ENCODE measurements at places on chromosomes 7 and 10.

DNA sequence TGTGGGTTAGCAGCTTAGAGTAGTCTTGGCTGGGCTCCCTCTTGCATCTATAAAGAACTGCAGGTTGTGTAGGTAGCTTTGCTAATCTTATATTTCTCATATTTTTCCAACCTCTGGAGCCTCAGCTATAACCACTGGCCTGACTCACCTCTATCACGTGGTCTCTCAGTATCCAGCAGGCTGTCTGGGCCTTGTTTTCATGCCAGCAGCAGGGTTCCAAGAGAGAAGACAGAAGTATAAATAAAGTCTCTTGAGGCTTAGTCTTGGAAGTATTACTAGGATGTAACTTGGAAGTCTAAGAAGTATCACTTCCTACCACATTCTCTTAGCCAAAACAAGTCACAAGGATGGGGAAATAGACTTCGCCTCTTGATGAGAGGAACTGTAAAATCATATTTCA, 73.3 kb downstream of the WIPF3 start:
- DNase-seq: no peak

GRCh38 chr10:5014936-5015335, 11.3 kb upstream of the AKR1C2 start:
- no peak for DNase-seq

- no peak for DNase-seq
Observed at GRCh38 chr10:126469692-126470091, 81.4 kb upstream of the ADAM12 start.

- no peak for DNase-seq
Observed at GRCh38 chr10:122649903-122650302, 49.7 kb downstream of the C10orf120 start.

GRCh38 chr7:27101171-27101956, 1.1 kb downstream of the HOXA2 start:
- no peak for DNase-seq

- DNase-seq: no peak
Observed at GRCh38 chr10:89798092-89798491, 96.7 kb downstream of the KIF20B start.

DNA sequence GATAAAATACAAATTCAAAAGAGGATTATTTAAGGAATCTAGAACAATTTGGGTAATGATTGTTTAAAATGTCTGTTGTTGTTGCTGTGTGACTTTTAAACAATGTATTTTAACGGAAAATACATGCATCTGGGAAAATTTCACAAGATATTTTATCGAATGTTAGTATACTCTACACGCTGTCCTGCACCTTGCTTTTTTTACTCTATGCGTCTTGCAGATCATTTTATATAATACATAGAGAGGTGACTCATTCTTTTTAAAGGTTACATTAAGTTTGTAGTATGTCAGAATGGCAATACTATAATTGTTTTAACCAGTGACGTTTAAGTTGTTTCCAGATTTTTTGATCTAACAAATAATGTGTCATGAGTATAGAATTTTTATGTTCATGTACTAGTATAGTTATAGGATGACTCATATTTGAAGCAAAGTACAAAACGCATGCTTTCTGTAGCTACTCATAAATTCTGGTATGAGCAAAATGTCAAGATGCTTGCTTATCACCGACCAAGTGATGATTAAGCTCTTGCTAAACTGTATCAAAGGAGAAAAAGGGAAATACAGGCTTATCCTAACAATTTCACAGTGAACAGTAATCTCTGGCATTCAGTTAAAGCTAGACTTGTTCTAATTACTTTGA, 4.9 kb downstream of the DKK1 start:
- DNase-seq: no peak

GRCh38 chr10:11931038-11931437, 107.9 kb downstream of the PROSER2 start:
- DNase-seq: no peak

DNA sequence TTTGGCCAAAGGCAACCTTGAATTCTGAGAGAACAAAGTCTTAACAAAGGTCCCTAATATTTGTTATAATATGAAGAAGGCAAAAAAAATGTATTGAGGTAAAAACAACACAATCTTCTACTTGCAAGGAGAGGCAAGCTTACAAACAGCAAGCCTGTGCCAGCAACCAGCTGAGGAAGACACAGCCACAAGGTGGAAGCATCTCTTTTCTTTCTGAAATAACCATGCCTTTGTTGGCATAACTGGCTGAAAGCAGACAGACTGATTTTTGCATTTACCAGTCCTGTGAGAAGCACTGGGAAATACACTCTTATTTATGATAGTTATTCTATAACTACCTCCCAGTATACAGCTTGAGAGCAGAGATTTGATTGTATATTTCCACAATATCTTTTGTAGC, 292.0 kb downstream of the PHTF2 start:
- DNase-seq: no peak

GRCh38 chr10:11684717-11685645, 57.2 kb upstream of the ECHDC3 start:
- no peak for DNase-seq

DNA sequence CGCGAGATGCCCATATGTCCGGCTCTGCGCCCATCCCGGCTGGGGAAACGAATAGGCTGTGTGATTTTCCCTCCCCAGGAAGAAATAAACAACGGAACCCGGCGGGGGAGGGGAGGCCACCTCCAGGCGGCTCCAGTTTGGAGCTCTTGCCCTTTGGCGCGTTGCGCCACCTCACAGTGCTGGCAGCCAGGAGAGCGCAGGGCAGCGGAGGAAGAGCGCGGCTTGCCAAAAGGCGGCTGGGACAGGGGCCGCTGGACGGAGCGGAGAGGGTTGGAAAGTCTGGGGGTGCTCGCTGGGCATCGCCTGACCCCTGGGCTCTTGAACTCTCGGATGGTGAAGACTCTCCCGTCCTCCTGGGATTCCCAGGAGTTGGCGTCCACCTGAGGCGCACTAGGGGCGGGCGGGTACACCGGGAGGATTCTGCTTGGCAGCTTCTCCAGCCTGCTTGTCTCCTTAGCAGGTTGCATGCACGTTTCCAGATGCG, 5.3 kb upstream of the NEUROG3 start:
- no peak for DNase-seq

- no peak for DNase-seq
Observed at GRCh38 chr10:128922172-128922571, 544.9 kb upstream of the MGMT start.

- DNase-seq: no peak
Observed at GRCh38 chr10:44267007-44267406, 117.9 kb downstream of the CXCL12 start.

DNA sequence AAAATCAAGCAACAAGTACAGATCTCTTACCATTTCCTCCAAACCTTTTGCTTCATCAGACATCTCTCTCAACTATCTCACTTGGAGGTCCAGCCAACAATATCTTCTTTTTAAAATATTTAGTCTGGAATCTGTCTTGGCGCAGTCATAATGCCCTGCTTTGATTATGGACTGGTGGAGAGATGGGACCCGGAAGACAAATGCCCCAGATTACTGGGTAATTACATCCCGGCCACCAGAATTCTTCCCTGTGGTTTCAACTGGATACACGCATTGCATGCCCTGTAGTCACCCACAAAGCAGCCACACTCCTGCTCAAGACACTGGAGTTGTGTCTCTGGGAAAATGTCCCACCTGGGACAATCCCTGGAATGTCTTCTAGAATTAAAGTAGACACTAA, 65.5 kb downstream of the BPGM start:
- no peak for DNase-seq

DNA sequence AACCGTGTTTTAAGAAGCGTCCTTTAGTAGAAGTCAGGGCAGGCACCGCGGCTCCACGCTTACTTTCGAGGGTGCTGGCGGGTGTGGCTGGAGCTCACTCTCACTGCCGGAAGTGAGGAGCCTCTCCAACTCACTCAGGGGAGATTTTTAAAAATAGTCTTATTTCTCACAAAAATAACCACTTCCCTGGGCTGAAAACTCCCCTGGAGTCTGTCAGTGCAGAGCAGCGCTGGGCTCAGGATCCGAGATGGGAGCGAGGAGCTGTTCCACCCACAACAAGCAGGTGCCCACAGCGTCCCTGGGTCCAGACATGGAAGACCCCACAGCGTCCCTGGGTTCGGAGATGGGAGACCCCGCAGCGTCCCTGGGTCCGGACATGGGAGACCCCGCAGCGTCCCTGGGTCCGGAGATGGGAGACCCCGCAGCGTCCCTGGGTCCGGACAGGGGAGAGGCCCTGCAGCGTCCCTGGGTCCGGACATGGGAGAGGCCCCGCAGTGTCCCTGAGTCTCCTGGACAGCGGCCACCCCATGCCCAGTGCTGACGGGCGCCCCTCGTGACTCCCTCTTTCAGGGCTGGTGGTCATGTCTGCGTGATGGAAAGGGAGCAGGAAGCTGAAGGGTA, 51.2 kb downstream of the VIPR2 start:
- DNase-seq: no peak

- DNase-seq: no peak
Observed at GRCh38 chr10:30999070-30999712, 32.5 kb downstream of the ZNF438 start.

DNA sequence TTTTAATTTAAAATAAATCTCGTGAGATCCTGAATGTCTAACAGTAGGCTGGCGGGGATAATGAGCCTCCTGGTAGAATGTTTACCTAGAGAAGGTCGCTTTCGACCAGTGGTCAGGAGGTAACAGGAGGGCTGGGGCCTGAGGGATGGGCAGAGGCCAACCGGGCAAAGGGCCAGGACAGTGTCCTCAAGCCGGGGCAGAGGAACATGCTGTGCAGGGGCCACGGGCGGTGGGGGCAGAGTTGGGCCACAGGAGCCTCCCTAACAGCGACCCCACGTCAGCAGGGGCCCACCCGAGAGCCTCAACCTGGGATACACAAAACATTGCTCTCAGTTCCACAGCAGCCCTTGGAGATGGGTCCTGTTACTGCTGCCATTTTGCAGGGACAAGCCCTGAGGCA, 14.5 kb downstream of the CFAP46 start:
- no peak for DNase-seq

DNA sequence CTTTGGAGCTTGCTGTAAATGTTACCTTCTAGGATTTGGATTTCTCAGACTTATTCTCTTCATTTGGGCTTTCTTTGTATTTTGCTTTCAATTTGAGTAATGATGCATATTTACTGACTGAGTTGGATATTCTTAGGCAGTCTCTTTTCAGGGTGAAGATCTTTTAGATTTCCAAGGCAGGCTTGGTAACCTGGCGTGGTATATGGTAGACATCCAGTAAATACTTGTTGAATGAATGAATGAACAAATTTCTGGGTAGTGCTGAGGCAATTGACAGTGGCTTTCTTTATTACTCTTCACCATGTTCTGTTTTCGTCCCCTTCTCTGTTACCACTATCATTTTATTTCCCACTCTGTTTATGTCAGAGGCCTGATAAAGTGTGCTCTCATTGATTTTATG, 27.1 kb downstream of the BBS9 start:
- DNase-seq: no peak

DNA sequence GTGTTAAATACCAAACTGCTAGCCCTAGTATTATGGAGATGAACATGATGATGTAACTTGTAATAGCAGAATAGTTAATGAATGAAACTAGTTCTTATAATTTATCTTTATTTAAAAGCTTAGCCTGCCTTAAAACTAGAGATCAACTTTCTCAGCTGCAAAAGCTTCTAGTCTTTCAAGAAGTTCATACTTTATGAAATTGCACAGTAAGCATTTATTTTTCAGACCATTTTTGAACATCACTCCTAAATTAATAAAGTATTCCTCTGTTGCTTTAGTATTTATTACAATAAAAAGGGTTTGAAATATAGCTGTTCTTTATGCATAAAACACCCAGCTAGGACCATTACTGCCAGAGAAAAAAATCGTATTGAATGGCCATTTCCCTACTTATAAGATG, 33.2 kb downstream of the SIRT1 start:
- no peak for DNase-seq

DNA sequence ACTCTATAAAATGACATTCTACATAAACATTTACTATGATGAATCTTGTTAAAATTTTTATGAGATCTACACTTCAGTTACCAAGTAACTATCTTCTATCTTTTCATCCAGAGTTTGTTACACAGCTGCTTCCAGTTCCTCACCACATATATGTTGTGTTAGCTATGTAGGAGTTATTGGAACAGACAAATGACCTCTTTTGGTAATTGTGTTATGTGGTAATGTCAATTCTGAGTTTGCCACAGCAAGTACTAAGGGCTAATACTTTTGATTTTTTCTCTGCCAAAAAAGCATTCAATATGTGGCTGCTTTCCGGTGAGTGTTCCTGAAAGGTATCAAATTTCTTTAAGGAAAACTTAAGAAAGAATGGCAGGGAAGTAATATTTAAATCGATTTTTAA, 573.9 kb upstream of the PCDH15 start:
- no peak for DNase-seq

DNA sequence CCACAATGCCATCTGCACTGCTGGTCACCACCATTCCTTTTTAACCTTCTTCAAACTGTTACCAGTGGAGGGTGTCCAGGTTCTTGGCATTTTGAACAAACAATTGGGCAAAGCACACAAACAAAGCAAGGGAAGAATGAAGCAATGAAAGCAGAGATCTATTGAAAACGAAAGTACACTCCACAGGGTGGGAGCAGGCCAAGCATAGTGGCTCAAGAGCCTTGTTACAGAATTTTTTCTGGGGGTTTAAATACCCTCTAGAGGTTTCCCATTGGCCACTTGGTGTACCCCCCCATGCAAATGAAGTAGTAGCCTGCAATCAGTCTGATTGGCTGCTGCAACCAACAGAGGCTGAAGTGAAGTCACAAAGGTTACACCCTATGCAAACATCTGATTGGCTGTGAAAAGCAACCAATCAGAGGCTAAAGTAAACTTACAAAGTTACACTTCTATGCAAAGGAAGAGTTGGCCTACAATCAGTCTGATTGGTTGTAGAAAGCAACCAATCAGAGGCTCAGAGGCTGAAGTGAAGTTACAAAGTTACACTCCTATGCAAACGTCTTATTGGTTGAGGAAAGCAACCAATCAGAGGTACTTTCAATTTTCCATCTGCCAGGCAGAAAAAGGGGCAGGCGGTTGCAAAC, 103.2 kb upstream of the WAC start:
- DNase-seq: no peak

- DNase-seq: no peak
Observed at GRCh38 chr7:30545791-30546555, 41.3 kb upstream of the GGCT start.

- DNase-seq: no peak
Observed at GRCh38 chr7:14739841-14740185, 162.7 kb downstream of the DGKB start.

DNA sequence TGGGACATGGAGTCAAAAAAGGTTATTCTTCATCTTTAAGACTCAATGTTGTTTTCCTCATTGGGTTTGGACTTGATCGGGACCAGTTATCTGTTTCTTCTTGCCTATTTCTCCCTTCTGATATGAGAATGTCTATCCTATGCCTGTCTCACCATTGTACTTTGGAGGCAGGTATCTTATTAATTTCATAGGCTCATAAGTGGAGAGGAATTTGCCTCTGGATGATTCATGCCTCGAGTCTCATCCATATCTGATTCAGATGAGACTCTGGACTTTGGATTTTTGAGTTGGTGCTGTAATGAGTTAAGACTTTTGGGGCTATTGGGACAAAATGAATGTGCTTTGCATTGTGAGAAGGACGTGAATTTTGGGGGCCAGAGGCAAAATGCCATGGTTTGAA, 36.2 kb upstream of the CCDC7 start:
- no peak for DNase-seq

All from NCI-H524 treated with DMSO at 0.1 percent for 48 hours (cell line).